MG63 (cell line): ENCODE measurements at places on chromosomes 11 and 22.
A peak's percentile ranks its signal among the peaks of the same experiment; 100 is the strongest.

DNA sequence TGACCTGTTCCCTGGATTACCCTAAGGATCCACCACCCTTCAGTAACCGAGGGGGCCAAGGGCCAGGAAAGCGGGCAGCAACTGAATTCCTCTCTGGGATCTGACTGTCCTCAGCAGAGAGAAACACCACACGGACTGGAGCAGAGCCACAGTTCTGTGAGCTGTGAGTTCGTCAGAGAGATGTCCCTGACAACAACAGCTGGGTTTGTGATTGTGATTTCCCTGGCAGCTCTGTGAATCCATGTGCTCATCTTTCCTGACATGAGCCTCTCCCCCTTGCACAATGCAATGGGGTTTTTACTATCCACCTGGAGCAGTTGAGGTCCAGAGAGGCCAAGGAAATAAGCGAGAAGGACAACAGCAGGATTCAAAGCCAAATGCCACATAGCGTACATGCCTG lies 69.4 kb upstream of the AMPD3 start:
- peak; percentile 37 for DNase-seq

- DNase-seq, result no peak
Observed at GRCh38 chr11:13062115-13062514, 53.0 kb downstream of the RASSF10 start.

GRCh38 chr22:26671317-26672059 lies 14.1 kb downstream of the MIAT start:
- no peak for DNase-seq

DNA sequence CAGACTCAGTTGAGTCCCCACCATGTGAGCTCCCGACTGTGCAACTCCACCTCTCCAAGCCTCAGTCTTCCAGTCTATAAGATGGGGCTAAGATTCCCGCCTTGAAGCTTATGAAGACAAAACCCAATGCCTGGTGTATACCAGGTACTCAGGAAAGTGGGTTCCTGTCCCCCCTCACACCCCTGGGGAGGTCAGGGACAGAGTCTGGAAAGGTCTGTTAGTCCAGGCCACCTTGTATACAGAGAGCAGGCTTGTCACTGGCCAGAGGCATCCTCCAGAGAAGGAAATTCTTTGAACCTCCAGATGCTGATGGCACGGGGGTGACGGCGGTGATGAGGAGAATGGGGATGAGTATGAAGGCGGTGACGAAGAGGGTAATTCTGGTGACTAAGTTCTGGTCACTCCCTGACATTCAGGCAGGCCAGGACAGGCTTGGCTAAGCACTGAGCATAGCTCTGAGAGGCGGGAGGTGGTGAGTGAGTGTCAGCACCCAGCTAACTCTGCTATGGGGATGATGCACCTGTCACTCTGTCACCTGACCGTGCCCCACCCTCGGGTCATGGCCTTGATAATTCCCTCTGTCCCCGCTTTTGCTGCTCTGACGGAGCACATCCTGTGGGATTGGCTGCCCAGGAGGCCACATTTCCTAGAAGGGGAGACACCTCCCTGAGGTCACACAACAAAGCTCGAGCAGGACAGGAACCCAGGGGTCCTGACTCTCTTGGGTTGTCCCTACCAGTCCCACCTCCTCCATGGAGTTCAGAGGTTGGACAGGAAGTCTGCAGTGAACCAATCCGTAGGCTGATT lies 30.9 kb upstream of the CSNK1E start:
- no peak for DNase-seq

- no peak for DNase-seq
Observed at GRCh38 chr22:42022162-42022847, 23.7 kb downstream of the WBP2NL start.

DNA sequence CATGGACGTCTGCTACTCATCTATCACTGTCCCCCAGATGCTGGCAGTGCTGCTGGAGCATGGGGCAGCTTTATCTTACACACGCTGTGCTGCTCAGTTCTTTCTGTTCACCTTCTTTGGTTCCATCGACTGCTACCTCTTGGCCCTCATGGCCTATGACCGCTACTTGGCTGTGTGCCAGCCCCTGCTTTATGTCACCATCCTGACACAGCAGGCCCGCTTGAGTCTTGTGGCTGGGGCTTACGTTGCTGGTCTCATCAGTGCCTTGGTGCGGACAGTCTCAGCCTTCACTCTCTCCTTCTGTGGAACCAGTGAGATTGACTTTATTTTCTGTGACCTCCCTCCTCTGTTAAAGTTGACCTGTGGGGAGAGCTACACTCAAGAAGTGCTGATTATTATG lies 9.2 kb upstream of the OR9Q2 start:
- DNase-seq, result no peak

DNA sequence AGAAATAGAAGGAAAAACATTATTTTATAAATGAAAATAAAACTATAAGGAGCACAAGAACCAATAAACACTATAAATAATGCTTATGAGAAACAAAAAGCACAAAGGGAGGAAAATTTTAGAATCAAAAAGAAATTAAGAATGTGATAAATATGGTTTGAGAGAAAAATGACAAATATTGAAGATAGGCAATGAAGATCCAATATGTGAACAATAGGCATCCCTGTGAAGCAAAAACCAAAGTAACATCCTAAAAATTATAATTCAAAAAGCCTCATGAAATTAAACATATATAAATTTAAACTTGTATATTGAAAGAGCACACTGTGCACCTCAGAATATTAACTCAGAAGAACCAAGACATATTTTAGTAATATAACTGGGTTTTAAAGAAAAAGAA lies 216.2 kb downstream of the GRIK4 start:
- no peak for DNase-seq

GRCh38 chr22:46432164-46433068 lies 96.9 kb downstream of the TRMU start:
- no peak for DNase-seq

DNA sequence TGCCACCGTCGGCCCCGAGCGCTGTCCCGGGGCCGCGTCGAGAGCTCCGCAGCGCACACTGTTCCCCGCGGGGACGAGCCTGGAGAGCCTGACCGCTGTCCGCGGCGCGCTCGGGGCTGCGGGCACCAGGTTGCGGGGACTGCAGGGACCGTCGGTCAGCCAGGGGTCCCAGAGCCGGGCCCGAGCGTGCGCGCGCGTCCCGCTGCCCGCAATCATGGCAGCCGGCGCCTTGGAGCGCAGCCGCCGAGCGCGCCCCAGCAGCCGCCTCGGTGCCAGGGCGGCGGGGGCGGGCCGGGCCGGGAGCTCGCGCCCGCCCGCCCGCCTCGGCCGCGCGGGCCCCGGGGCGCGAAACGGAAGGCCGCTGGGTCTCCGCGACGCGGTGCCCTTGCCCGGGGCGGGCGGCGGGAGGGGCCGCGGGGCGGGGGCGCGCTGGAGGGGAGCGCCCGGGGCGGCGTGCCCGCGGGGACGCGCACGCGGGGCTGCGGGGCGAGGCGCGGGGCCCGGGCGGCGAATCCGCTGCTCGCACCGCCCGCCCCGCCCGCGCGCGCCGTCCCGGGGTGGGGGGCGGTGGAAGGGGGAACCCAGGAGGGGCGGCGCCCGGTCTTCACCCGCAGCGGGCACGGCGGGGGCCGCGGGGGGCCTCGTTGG lies 79.4 kb upstream of the PPARA start:
- no peak for DNase-seq

DNA sequence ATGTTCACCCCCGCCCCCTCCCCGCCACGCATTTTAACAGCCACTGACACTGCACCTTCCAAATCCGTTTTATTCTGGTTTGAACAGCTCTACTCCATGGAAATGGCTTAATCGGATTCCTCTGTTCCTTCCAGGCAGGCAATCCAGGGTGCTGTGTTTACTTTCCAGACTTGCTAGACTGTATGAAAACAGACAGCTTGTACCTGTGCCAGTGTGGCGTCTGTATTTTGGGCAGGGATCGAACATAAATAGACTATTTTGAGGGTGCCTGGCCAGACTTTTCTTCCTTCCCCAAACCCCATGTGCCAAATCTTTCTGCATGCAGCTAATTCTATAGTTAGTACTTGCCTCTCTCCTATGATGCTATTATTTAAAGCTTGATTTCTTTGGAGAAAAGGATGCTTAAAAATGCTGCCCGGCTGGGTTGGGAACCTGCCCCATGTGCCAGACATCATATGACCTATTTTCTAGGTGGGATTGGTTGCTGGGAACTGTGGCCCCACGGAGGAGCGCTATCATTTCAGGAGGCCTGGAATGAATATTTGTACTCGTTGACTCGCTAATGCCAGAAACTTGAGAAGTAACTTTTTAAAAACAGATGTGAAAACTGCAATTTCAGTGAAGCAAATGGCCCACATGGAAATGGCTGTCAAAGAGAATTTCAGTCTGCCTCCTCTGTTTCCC lies 814.8 kb downstream of the BRD1 start:
- no peak for DNase-seq

DNA sequence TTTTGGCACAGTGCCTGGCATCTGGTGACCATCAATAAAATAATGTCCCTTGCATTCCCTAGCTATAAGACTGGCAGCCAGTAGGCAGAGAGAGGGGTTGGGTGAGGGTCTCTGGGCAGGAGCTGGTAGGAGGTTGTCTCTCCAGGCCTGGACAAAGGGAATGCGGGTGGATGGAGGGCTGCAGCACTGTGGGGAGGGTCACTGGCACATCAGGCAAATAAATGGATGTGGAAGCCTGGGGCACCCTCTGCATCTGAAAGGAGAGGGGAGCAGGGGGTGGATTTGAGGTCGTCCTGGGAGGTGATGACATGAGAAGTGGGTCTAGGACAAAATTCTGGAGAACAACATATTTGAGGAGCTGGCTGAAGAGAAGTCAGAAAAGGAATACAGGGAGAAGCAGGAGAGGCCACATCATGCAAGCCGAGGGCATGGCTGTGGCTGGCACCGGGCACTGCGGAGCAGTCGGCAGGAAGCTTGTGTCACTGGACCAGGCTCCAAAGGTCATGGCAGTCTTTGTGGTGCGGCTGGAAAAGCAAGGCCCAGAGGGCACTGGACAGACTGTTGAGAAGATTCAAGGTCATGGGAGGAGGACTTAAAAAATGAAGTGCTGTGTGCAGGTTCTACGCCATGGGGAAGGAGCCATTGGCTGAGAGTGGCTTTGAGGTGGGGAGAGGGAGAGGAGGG lies 36.5 kb upstream of the THY1 start:
- no peak for DNase-seq

DNA sequence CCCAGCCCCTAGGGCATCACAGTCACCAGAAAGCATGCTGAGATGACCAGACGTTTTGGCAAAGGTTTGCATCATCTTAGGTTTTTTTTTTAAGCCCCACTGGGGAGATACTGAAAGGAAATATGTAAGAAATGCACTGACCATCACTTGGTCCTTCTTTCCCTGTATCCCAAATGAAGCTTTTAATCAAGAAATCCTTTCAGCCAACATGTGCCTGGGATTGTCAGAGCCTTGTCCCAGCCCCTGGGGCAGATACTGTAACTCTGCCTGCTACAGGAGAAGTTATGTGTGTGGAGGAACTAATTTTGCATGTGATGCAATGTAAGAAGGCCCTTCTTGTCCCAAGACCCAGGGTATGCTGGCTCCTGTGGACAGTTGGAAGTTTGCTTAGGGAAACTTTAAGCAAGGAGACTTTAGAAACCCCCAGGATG lies 65.6 kb downstream of the PPFIBP2 start:
- DNase-seq, result peak; percentile 42

- peak; percentile 24 for DNase-seq
Observed at GRCh38 chr11:92211576-92212167, 12.9 kb upstream of the FAT3 start.

GRCh38 chr11:123892031-123892430 lies 6.6 kb upstream of the TMEM225 start:
- DNase-seq, result no peak

GRCh38 chr11:17240780-17241179 lies 33.0 kb upstream of the PIK3C2A start:
- DNase-seq, result no peak

GRCh38 chr11:43898574-43898973 lies 17.9 kb downstream of the ALKBH3 start:
- no peak for DNase-seq

GRCh38 chr11:43736502-43737200 lies 56.1 kb downstream of the HSD17B12 start:
- DNase-seq, result no peak
